Tibial nerve (tissue), 4 donors: ENCODE measurements at places on chromosomes 1 and 21. TPM values are rescaled to one million over a fixed set of nuclear protein-coding genes. Genes with fewer than 3 reads are reported as not detected.
A peak's percentile ranks its signal among the peaks of the same experiment; 100 is the strongest.

DNA sequence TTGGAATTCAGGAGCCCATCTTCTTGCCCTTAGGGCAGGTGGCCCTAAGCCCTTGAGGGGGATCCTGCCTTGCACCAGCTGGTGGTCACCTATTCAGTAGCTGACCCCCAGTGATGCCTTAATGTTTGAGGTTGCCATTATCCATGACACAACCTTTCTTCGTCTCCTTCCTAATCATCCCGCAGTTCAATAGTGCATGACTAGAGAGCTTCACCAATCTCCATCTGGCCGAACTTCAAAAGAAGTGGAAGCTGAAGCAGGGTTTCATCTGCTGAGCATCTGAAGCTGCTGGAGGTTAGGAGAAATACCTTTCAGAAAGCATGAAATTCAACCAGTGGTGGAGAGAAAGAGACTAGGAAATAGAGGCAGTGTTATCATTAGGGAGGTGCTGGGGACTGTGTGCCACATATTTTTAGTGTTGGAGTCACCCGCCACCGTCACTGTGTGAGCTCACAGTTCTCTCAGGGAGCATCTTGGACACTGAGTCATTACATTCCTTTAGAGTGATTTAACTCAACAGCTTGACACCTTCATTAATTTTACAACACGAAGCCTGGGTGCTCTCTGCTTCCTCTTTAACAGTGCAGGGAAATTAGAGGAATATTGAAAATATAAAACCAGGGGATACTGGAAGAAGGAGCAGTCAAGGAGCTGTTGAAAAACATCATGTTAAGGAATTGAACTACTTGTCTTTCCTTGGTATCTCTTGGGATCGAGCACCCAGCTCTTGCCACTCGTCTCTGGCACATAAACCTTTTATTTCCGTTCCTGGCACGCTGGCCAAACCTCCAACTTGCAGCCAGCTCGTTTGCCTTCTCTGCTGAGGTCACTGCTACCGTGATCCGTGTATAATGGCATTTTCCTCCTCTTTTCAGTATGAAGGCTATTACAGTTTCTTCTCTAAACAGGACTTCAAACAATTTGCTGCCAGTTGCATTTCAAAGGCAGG, 53.6 kb downstream of the PEX14 start:
- no peak for DNase-seq

- DNase-seq: no peak
Measured at GRCh38 chr1:240691501-240691900, 79.5 kb upstream of the GREM2 start.

DNA sequence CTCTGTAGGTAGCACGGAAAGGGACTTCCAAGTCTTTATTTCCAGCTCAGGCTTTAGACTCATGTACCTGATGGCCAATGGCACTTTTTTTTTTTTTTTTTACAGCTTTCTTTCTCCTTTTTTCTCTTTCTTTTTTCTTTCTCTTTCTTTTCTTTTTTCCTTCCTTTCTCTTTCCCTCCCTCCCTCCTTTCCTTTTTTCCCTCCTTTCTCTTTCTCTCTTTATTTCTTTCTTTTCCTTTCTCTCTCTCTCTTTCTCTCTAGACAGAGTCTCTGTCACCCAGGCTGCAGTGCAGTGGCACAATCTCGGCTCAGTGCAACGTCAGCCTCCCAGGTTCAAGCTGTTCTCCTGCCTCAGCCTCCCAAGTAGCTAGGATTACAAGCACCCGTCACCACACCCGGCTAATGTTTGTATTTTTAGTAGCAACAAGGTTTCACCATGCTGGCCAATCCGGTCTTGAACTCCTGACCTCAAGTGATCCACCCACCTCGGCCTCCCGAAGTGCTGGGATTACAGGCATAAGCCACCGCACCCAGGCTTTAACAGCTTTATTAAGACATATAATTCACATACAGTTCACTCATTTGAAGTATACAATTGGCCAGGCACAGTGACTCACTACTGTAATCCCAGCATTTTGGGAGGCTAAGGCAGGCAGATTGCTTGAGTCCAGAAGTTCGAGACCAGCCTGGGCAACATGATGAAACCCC, 5.1 kb upstream of the DCAF8 start:
- DNase-seq: no peak

DNA sequence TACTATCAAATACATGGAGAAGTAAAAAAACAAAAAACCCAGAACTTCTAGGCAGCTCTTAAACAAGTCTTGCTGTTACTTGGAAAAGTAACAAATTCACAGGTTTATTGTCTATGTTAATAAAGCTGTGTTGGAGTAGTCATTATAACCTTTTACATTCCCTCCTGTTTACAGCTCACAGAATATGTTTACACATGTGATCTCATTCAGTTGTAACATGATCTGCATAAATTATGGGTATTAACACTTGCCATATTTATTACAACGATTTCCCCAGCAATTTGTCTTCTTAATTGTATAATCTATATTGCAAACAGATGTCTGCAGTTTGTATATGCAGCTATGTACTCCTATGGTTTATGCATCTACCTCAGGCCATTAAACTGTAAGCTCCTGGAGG, 28.6 kb downstream of the ERG start:
- no peak for DNase-seq

DNA sequence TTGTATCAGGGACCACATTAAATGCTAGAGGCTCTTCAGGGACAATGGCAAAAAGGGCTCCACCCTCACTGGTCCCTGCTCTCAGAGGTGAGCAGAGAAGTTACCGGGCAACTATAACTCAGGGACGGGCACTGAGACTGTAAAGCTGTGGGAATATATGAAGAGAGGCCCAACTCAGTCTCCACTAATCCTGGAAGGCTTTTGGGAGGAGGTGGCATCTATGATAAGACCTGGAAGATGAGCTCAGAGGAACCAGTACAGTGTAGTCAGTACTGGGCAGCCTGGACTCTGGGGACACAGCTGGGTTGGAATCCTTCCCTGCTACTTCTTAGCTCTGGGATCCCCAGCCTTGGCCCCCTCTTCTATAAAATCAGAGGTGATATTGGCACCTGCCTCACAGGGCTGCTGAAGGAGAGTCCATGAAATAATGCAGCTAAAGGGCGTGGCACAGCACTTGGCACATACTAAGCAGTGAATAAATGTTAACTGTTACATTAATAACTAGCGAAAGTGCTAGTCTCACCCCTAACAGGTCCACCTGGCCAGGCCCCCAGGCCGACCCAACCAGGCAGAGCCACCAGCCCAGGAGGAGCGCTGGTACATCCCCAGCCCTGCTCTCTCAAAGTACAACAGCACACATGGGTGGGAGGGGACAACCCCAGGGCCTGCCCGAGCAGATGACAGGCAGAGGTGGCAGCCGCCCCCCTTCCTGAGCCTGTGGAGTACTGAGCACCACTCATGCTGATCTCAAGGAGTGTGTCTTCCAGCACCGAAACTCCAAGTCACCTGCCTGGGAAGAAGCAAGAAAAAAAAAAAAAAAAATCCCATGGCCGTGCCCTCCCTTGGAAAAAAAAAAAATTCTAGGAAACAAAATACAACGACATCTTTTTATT, 62.7 kb downstream of the CASZ1 start:
- no peak for DNase-seq

DNA sequence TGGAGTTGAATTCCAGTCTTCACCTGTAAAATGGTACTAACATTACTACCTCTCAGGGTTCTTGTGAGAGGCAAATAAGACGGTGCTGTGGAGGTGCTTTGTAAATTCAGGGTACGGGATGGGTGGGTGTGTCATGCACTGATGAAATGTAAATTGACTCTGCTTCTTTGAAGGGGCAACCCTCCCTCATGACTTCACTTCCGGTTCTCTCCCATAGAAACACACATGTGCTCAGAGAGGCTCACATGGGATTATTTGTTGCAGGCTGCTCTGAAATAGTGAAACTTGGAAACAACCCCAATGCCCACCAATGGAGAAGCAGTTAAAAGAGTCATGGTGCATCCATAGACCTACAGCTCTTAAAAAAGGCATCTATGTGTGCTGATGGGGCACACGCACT, 44.9 kb upstream of the SCMH1 start:
- DNase-seq: no peak

GRCh38 chr1:246647513-246647912, 76.7 kb upstream of the SCCPDH start:
- no peak for DNase-seq

DNA sequence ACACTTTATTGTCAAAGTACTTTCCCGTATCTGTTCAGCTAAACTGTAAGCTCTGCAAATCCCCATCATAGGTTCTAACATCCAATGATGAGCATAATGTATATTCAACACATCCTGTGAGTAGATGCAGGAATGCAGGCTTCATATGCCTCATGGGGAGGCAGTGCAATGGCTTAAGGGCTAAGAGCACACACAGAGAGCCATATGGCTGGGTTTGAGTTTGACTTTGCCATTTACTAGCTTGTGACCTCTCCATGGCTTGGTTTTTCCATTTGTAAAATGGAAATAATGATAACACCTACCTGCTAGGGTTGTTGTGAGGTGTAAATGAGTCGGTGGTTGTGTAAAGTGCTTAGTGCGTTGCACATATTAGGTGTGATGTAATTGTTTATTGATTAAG, 13.4 kb downstream of the RCSD1 start:
- DNase-seq: no peak

- no peak for DNase-seq
Measured at GRCh38 chr1:98874828-98875227, 129.8 kb downstream of the PLPPR5 start.

DNA sequence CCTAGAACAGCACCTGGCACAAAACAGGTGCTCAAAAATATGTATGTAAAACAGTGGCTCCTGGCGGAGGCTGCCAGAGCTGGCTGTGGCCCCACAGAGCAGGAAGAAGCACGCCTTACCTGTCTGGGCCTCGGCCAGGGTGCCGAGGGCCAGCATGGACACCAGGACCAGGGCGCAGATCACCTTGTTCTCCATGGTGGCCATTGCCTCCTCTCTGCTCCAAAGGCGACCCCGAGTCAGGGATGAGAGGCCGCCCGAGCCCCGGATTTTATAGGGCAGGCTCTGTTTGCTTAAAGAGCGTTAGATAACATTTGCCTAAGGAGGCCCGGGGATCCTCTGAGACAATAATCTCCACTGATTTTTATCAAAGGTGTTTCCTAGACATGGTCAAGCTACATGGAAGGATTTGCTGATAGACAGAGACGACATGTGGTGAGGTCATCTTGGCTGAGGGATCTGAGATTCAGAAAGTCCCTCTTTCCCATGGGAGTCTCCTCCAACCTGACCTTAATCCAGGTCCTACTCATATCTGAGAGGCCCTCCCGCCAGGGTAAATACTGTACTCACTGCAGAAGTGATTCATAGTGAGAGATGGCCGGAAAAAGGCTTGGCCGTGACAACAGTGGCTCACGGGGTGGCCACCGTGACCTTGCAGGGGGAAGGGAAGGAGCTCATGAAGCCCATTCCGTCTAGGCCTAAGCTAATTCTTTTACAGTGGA, at the start of gene TFF1:
Gene TFF1 (minus strand): TSS at position 244 of the 719 bp plus-strand sequence. CDS start 40 bp downstream, at position 204.
- DNase-seq: no peak

DNA sequence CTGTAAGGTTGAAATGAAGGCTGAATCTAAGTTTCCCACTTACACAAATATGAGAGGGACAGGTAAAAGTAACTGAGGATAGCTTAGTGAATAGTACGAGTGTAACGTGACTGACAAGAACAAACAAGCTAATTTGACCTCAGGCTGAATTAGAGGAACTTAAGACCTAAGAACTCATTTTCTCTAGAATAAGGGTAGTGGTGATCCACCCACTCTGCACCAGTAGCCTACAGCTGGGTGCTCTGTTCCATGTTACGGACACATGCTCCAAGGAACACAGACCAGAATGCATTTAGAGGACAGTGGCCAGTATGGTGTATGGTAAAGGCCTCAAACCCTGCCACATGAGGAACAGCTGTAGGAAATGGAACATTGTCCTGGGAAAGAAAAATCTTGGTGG, 14.9 kb upstream of the TMEM9 start:
- no peak for DNase-seq

The LHX8 gene
- total RNA-seq: not detected

The LMOD1 gene
- total RNA-seq: 165 TPM

DNA sequence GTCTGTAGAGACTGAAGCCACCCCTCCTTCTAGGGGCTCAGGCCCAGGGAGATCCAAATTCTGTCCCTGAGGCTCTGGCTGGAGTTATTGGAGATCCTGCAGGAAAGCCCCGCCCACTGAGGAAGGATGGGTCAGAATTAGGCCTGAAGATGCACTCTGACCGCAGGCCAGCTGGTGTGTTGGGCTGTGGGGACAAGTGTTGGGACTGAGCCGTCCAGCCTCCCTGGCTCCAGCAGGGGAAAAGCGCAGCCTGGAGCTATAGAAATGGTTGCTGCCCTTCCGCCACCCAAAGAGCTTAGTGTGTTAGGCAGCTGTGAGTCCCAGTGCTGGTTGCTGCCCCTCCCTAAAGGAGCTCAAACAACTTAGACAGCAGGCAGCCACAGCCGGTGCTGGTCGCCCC, 33.0 kb upstream of the PRRX1 start:
- DNase-seq: no peak

- no peak for DNase-seq
Measured at GRCh38 chr1:221317537-221317936, 424.4 kb downstream of the DUSP10 start.

DNA sequence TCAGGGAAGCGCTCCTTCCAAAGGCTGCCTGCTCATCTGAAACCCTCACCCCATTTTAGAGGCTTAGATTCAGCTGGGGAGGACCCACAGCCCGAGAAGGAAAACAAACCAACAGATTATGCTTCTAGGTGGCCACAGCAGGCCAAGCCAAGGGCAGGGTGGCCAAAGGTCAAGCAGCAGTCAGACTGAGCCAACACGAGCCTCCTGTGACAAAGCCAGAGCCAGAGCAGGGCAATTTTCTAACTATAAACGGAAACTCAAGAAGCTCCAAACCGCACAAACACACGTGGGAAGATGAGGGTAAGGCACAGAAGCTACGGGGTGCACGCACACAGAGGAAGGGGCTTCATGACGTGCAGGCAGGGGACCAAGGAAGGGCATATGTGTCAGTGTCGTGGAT, 64.1 kb downstream of the PLEKHA6 start:
- DNase-seq: no peak

- no peak for DNase-seq
Measured at GRCh38 chr1:50774759-50775351, 185.2 kb downstream of the FAF1 start.

GRCh38 chr1:95041491-95042165, 31.1 kb downstream of the ALG14 start:
- peak; percentile 60 for DNase-seq

GRCh38 chr21:33350676-33351075, 25.9 kb downstream of the IFNAR1 start:
- DNase-seq: no peak

DNA sequence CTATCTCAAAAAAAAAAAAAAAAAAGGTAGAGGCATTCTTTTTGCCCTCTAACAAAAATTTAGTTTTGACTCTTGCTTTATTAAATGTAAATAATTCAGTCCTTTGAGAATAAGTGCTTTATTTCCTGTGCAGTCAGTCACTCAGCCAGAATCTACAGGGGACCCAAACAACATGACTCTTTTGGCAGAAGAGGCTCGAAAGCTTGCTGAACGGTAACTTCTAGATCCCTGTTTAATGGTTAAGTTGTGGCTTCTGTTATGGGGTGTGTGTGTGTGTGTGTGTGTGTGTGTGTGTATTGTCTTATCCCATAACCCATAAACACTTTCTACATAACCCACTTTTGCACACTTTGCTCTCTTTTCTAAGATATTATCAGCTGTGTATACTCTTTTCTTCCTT, 54.9 kb upstream of the LAMC2 start:
- no peak for DNase-seq
